ENCODE measurements at places on chromosomes 6 and 20.

DNA sequence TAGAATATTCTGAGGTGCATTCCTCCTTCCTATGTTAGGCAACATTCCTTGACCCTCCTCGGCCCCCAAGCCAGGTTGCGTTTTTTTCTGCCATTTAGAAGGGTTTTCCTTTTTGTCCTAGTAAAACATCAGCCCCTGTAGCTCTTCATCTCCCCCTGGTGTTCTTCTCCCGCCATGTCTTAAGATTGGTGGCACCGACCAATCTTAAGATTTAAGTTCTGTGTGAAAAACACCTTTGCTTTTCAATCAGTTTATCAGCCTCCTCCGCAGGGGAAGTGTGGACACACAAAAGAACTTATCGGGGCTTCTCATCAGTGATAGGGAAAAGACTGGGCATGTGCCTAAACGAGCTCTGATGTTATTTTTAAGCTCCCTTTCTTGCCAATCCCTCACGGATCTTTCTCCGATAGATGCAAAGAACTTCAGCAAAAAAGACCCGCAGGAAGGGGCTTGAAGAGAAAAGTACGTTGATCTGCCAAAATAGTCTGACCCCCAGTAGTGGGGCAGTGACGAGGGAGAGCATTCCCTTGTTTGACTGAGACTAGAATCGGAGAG is 719 bp upstream of the EDN1 start:
- peak; percentile 40 for DNase-seq

DNA sequence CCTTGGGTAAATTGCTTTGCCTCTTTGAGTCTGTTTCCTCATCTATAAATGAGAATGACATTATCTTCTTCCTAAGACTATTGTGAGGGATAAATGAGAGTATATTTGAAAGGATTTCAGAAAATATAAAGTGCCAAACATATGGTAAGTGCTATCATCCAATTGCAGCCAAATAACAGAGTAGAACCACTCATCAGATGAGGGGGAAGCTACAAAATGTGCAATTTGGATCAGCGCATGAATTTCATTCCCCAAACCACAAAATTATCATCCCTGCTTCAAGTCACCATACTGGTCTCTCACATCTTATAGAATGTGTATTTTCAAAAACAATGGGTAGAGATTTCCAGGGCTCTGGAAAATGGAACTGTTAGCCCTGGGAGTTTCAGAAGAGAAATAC is 158.5 kb downstream of the ARHGAP18 start:
- no peak for DNase-seq

GRCh38 chr6:159871906-159872305 is 18.9 kb upstream of the MAS1 start:
- no peak for DNase-seq

DNA sequence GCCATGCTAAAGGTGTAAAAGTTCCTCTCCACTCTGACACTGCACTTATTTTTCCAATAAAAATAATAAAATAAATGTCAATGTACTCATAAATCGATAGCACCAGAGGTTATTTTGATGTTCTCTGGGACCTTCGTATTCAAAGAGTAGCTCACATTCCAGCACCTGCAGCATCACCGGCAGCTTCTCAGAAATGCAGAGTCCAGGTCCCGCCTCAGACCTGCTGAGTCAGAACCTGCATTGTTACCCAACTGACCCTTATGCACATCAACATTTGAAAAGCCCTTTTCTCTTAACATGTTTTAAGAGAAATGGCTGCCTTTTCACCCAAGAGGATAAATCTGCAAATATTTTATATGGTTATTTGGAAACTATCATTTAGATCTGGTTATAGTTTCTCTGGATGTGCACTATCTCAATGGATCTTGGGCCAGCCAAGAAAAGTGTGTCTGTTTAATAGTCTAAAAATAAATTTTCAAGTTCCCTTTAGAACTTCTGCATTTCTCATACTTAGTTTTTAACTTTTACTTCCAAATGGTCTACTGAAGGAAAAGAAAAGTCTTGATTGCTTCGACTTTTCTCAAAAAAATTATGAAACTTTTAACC is 216.2 kb upstream of the PRDM1 start:
- DNase-seq: no peak
